ENCODE measurements at places on chromosomes 4 and X.

DNA sequence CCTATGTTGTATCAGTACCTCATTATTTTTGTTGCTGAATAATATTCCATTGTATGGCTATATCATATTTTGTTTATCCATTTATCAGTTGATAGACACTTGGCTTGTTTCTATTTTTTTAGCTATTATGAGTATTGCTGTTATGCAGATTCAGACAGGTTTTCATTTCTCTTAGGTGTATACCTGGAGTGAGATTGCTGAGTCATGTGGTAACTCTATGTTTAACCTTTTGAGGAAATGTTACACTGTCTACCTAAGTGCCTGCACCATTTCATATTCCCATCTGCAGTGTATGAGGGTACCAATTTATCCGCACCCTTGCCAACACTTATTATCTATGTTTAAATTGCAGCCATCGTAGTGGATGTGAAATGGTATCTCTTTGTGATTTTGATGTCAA is 43.0 kb upstream of the SH3RF1 start:
- DNase-seq: no peak

DNA sequence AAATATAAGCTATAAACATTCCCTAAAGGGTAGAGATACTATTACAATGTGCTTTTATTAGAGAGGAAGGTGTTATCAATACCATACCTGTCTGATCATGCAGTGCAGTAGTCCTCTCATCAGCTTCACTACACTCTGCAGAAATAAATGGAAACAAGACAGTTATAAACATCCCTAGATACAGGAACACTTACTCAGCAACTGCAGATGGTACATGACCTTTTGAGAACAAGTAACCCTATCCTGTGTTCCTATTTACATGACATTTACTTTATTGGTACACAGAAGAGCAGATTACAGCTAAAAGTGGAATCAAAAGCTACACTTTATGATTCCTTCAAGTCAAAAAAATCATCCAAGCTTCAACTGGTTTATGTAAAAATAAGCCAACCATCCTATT is 9.0 kb downstream of the PHKA1 start:
- DNase-seq: no peak

DNA sequence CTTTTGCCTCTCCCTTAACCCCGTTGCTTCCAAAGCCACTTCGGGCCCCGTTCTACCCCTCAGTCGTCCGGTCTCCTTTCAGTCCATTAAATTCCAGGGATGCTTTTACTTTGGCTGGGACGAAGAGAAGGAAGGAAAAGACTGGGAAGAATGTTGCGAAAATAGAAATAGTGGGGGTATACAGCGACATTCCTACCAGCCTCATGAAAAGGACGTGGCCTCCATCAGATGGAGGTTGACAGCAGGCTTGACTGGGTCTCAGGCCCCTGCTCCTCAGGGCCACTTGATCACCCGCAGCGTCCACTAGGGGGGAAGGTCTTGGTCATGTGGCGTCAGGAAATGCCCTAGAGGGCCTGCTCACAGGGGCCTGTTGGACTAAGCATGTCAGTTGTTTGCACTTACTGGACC is 657 bp upstream of the ANKRD50 start:
- peak; percentile 9 for DNase-seq

- DNase-seq: no peak
These were observed 326.3 kb upstream of the ZCCHC13 start for GRCh38 chrX:73977542-73978169.

DNA sequence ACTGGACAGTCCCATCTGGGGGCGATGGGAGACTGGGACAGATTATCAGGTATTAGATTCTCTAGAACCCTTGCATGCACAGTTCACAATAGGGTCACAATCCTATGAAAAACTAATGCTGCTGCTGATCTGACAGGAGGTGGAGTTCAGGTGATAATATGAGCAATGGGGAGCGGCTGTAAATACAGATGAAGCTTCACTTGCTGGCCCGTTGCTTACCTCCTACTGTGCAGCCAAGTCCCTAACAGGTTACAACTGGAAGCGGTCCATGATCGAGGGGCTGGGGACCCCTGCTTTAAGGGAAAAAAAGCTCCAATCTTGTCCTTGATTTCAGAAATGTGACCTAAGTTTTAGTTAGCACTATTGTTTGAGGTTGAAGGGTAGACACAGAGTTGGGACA is 175.2 kb downstream of the ZNF330 start:
- no peak for DNase-seq

DNA sequence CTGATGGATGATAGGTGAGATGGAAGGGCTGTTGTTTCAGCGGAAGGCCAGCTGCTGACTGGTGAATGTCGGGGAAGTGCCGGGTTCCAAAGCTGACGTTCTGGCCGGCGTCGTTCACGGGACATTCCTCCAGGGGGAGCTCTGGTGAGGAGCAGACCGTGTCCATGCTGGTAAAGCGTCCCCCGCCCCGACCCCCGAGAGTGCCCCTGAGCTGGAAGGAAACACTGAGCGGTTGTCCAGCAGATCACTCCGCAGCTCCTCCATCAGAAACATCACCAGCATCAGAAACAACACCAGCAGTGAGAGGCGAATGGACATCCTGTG is 18.6 kb upstream of the ADRA2C start:
- DNase-seq: no peak

DNA sequence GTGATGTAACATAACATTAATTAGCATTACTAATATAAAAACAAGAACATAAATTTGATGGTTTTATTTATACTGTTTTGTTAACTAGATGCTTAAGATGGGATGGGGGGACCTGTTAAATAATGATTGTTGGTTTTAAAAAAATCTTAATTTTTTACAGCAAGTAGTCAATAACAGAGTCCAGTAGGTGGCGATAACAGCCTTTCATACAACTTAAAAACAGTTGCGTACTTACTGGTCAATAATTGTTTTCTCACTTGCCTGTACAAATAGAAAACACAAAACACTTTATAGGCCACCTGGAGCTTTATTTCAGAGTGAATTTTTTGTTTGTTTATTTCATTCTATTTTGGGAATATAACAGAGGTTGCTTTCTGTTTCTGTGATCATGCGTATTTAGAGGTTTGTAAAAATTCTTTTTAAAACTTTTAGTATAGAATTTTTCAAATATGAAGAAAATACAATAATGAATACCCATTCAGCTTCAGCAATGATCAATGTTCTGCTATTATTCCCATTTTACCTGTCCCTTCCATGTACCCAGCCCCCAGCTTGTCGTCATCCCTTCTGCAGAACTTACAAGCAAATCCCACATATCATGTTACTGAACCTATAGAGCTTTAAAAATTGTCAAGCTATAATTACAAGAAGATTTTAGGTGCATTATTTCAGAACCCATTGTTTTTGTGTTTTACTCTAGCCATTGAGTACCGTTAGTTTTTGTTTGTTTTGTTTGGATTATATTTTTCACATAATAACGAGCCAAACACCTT is 97.1 kb downstream of the MRPL1 start:
- DNase-seq: no peak

DNA sequence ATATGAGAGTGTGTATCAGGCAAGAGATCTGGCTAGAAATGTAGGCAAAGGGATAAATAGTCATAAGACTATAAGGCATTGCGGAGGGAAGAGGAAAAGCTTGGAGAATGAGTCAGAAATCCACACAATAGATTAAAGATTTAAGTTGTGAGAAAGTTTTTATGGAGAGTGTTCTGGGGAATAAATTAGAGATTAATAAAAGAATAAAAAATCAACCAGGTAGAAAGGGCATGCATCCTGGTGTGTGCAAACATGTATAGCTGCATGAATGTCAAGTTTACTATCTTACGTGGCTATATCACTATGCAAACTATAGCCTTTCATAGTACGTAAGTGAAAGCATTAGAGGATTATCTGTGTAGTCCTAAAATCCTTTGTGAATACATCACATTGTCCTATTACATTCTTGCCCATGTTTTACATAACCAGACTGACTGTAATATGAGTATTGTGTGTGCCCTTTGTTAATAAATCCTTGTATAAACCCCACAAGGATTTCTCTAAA is 36.9 kb downstream of the SNCA start:
- no peak for DNase-seq

GRCh38 chr4:18858229-18858922 is 836.8 kb upstream of the LCORL start:
- DNase-seq: no peak

DNA sequence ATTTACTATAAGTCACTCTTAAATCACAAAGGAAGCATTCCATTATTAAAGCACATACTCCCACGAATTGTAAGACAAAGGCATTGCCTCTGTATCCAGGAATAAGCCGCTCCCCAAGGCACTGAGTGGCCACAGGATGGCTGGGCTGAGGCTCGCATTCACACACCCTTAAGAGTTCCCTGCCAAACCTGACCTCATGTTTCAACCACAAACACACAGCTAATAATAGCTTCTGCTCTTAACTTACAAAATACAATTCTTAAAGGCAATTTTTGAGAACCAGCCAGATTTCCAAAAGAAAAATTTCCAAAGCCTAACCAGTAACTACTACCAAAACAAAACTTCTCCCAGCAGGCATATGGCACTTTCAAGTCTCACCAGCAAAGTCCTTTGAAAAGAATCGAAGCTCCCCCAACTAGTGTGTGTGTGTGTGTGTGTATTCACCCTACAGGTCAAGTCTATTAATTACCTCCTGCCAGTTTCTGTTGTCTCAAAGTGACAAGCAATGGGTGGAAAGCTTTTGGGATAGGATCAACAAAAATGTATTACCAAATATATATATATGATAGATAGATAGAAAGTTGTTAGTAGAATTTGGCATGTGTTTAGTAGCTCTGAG is 36.0 kb downstream of the ARHGAP6 start:
- no peak for DNase-seq

DNA sequence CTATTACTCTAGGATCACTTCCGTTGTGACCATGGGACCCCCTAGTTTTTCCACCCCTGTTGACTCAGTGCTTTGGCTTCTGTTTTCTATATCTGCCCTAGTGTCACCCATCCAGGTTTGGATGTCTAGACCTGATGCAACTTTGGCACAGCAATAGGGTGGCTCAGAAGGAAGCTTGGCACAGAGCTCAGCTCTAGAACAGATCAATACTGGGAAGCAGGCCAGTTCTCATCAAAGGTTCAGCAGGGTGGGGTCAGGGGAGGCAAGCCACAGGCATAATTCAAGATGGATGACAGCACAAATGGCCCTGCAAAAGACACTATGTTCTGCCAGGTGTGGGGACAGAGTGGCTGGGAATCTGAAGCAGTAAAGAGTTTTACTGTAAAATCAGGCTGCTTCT is 74.2 kb upstream of the EGFL6 start:
- no peak for DNase-seq

GRCh38 chrX:24241822-24242648 is 71.8 kb downstream of the SUPT20HL2 start:
- DNase-seq: no peak

DNA sequence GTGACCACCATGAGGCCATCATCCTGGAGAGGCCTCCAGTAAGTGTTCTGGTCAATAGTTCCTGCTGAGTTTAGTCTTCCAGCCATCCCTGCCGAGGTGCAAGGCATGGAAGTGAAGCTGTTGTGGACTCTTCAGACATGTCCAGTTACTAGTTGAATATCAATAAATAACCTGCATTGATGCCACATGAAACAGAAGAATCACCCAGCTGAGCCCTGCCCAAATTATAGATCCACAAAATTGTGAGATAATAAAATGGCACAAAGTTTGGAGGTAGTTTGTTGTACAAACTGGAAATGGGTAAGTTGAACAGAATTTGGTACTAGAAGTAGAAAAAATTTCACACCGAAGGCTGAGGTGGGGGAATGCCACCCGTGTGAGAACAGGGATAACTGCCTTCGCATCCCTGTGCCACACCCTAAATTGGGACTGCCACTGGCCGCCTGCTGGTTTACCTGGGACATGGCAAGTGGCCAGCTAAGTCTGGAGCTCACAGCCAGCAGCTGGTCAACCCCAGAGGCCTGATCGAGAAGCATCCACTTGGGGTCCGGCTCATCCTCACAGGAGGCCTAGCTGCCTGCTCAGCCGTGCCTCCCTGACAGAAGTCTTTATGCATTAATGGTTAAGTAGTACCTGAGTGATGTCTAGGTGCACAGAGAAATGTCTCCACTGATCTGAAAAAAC is 184.5 kb downstream of the SPRY1 start:
- no peak for DNase-seq

- DNase-seq: no peak
These were observed 58.4 kb downstream of the CEP135 start for GRCh38 chr4:56007154-56007553.

GRCh38 chr4:100938698-100939097 is 408.6 kb downstream of the PPP3CA start:
- no peak for DNase-seq

DNA sequence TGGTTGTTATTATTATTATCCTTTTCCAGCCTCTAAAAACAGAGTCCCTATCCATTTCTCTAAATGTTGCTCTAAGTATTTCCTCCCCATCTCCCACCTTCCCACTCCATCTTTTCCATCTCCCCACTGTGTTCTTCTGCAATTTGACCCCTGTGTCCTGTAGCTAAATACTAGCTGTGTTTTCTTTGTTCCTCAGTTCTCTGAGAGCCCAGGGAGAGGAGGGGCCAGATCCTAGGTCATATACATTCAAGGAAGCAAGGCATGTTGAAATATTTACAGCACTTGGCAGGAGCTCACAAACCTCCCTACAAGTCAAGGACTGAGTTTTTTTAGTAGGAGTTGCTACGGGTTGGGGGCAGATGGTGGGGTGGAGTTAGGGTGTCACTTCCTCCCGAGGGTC is 10.5 kb downstream of the SLC16A2 start:
- no peak for DNase-seq

DNA sequence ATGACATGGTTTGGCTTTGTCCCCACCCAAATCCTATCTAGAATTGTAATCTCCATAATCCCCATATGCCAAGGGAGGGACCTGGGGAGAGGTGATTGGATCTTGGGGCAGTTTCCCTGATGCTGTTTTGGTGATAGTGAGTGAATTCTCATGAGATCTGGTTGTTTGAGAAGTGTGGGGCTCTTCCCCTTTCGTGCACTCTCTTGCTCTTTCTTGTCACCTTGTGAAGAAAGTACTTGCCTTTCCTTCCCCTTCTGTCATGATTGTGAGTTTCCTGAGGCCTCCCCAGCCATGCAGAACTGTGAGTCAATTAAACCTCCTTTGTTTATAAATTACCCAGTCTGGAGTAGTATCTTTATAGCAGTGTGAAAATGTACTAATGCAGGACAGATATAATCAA is 36.4 kb upstream of the FREM3 start:
- DNase-seq: no peak

- no peak for DNase-seq
These were observed 17.2 kb downstream of the GPR174 start for GRCh38 chrX:79161655-79162054.

- no peak for DNase-seq
These were observed 268.5 kb downstream of the COL25A1 start for GRCh38 chr4:109033993-109034392.

DNA sequence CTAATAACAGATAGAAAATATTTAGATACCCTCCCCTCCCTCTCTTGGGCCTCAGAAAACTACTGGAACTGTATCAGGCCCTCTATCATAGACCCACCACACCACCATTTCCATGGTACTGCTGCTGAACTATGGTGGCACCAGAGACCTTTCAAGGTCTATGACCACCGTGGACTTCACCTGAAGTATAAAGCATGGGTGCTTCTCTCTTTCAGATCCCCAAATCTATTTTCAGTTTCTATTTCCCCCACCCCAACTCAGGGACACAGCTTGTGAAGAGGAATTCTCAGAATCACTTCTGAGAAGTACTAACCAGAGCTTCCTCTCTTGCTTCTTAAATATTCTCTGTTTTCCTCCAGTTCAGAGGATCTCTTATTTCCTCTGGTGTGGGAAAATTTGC is 840.8 kb upstream of the HTR2C start:
- no peak for DNase-seq

Measured in iPS DF 19.7 (cell line).